ENCODE measurements at places on chromosomes 16 and 17.

GRCh38 chr17:44905006-44906000, 6.1 kb upstream of the EFTUD2 start:
- peak; percentile 17 for DNase-seq

GRCh38 chr16:18945233-18945632, 19.0 kb upstream of the SMG1 start:
- DNase-seq = no peak

- DNase-seq = no peak
Measured at GRCh38 chr17:82938486-82938872, 98.7 kb upstream of the ZNF750 start.

DNA sequence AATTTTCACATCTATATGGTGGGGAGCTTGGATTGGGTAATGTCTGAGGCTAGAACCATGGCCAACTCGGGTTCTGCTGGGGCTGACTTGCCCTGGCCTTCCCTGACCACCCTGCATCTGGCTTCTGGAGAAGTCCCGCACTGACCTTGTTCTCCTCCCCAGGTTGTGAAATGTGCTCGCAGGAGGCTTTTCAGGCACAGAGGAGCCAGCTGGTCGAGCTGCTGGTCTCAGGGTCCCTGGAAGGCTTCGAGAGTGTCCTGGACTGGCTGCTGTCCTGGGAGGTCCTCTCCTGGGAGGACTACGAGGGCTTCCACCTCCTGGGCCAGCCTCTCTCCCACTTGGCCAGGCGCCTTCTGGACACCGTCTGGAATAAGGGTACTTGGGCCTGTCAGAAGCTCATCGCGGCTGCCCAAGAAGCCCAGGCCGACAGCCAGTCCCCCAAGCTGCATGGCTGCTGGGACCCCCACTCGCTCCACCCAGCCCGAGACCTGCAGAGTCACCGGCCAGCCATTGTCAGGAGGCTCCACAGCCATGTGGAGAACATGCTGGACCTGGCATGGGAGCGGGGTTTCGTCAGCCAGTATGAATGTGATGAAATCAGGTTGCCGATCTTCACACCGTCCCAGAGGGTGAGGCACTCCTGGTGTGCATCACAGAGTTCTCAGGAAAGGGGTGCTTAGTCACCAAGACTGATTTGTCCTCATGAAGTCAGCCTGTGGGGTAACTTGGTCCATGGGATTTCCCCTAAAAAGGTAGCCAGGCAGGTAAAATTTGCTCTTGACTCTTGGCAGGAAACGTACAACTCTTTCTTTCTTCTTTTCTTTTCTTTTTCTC, 6.1 kb downstream of the NOD2 start:
- DNase-seq = no peak

DNA sequence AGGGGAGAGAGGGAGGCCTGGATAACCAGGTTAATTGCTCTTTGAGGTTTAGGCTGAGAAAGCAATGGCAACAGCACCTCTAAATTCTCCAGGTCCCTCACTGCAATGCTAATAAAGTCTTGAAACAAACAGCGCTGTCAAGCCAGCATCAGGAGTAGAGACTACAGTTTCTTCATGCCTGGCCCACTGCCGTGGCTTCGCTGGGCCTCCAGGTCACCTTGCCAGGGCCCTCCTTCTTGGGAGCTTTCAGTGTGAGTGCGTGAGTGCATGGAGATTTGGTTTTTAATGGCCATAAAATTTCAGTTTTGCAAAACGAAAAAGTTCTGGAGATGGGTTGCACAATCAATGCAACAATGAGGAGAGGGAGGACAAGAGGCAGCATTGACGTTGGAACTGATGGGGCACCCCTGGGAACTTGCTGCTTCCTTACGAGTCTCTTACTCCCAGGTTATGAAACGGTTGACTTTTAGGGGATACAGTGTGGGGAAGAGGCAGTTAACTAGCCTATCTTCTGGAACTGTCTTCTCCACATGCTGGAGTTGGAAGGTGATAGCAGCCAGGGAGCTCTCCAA, 229.4 kb downstream of the XYLT1 start:
- no peak for DNase-seq

- DNase-seq = peak; percentile 96
Measured at GRCh38 chr17:8152112-8152775, at the start of gene PER1. TSS of gene PER1 (minus strand) at chr17:8152404. CDS start at chr17:8150706, 1,698 bp downstream.

GRCh38 chr16:67892899-67893742, at the start of gene PSKH1:
TSS of gene PSKH1 (plus strand) at chr16:67893254. CDS start at chr16:67908750, 15,496 bp downstream.
- DNase-seq = peak; percentile 99

DNA sequence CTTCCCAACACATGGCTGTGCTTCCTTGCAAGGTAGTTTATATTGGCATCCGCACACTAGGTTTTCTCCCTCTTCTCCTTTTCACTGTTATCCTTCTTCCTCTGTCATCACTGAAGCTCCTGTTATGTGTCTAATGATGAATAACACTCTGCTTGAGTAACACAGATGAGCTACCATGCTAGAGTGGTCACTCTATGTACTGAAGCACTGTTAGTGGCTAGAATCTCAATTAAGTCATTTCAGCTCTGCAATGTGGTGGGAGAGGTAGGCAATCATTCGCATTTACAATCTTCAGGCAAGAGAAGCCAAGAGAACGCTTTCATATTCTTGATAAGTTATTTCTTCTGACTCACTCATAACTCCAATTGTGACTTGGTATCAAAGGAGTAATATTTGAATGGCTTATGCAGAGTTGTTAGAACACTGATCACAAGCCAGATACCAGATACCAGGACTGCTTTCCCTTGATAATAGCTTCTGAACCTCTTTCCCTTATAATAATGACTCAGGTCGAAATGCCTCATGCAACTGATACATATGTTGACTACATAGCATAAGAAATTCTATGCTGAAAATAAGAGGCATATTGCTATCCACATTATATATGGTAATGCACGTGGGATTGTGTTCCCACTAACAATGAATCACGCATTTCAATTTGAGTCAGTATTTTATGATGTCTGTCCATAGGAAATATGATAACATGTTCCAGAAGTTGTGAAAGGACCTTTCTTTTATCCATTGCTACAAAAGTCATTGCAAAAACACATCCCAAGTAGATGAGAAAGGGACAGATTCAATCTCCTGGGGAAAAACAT, 158.0 kb upstream of the HS3ST3A1 start:
- no peak for DNase-seq

GRCh38 chr16:58440131-58440530, 47.9 kb downstream of the GINS3 start:
- no peak for DNase-seq

GRCh38 chr16:31427441-31428278, 500 bp downstream of the COX6A2 start:
- peak; percentile 55 for DNase-seq

DNA sequence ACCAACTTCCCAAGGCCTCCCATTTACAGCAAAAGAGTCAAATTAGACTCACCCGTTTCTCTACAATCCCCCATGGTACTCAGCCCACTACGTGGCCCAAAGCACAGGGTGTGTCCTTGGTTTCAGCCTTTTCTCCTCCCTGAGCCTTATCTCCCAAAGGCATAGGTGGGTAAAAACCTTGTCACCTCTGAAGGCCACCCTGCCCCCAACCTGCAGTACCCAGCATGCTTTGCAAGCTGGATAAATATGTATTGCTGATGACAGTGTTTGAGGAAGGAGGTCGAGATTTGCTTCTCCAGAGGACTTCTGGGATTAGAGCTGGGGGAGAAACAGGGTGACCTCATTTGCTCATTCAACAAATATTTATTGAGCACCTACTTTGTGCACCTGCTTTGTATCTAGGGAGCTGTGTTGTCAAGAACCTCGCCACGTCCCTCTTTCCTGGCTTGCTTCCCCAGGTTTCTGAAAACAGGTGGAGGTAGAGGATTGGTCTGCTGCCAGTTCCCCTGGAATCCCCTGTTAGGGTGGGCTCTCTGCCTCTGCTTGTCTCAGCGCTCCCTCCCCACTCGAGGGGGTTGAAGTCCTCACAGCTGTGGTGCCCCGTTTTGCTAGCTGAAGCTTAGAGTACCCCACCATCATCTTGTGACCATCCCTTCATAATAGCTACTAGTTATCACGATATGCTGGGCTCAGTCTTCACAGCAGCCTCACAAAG, 3.0 kb downstream of the LASP1 start:
- DNase-seq = no peak

DNA sequence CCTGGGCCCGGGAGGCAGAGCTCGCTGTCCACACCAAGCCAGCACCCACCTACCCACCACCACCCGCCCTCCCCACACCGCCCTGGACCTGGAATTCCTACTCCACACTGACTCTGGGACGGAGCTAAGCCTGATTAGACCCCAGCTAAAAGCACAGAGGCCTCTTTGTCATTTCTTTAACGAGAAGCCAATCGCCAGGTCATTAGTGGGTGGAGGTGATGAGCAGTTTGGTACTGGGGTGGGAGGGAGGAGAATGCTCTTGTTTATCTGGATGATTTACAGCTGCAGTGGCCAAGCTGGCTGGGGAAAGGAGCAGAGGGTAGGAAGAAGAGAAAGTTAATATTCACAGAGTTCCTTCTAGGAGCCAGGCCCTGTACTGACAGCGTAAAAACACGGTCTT, 6.0 kb upstream of the BHLHA9 start:
- no peak for DNase-seq

GRCh38 chr17:10620823-10621222, 36.3 kb downstream of the MYH3 start:
- no peak for DNase-seq

GRCh38 chr16:50310308-50311133, 44.2 kb downstream of the ADCY7 start:
- DNase-seq = no peak

DNA sequence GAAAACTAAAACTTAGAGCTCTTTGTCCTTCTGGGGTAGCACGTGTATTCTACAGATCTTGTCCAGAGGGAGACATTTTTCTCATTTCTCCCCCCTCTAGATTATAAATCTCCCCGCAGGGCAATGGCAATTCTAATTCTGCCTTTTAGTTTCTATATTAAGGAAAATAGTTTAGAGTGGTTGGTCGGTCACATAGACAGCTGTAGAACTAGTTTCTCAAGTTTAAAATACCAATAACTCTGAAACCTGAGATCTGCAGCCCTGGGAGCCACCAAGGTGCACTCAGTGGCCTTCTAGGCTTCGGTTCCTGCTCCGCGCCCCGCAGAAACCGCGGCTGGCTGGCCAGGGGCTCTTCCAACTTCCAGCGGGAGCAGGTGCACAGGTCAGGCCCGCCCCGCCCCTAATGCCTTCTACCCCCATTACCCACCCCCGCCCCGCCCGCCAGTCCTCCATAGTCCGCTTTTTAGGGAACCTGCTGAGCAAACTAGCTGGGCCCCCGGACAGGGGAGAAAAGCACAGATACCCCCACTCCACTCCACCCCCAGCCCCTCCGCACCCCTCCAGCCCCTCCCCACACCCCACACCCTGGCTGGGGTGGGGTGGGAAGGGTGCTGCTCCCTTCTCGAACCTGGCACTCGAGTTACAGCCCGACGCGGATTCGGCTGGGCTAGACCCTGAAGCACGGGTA, 431 bp downstream of the SLFN11 start:
- DNase-seq = no peak

- peak; percentile 71 for DNase-seq
Measured at GRCh38 chr16:87062569-87063442, 254.4 kb downstream of the C16orf95 start.

GRCh38 chr16:64627781-64628180, 494.1 kb downstream of the CDH11 start:
- DNase-seq = peak; percentile 34

DNA sequence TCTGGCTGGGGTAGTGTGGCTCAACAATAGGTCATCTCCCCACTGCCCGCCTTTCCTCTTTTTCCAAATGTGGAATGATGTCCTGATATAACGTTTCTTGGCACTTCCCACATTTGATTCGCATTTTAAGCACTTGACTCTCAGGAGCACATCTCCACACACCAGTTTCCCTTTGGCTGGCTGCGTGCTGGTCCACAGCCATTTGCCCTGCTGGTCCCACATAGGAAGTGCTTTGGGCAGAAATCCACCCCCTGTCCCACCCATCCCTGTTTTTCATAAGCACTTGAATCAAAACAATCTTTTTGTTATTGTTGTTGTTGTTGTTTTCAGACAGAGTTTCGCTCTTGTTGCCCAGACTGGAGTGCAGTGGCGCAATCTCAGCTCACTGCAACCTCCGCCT, 24.0 kb upstream of the TNFRSF13B start:
- no peak for DNase-seq

DNA sequence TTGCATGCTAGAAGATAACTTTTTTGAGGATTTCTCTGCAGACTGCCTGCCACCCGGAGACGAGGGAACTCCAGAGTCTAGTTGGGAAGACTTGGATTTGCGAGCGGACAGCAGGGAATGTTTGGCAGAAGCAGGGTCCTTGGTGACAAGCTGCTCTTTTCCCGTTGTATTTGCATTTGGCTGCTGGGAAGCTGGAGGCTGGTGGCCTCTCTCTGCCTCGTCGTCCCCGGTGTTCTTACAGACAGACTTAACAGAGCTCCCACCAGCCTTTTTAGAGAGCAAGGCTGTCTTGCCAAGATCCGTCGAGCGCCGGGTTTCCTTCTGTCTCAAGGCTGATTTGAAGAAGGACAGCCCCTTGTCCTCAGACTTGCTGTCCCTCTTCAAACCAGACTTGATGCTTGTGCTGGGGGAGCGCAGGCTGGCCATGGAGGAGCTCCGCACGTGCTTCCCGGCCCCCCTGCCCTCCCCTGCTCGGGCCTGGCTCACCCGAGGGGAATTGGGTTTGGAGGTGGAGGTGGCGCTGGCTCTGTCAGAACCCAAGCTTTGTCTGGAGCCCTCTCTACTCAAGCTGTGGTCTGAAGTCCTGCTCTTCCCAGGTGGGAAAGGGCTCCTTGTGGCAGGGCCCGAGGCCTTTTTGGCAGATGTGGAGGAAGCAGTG, 81.0 kb downstream of the USP31 start:
- DNase-seq = no peak

- DNase-seq = no peak
Measured at GRCh38 chr16:89822188-89823086, 5.8 kb upstream of the SPIRE2 start.

- no peak for DNase-seq
Measured at GRCh38 chr16:4085405-4085970, 30.8 kb downstream of the ADCY9 start.

DNA sequence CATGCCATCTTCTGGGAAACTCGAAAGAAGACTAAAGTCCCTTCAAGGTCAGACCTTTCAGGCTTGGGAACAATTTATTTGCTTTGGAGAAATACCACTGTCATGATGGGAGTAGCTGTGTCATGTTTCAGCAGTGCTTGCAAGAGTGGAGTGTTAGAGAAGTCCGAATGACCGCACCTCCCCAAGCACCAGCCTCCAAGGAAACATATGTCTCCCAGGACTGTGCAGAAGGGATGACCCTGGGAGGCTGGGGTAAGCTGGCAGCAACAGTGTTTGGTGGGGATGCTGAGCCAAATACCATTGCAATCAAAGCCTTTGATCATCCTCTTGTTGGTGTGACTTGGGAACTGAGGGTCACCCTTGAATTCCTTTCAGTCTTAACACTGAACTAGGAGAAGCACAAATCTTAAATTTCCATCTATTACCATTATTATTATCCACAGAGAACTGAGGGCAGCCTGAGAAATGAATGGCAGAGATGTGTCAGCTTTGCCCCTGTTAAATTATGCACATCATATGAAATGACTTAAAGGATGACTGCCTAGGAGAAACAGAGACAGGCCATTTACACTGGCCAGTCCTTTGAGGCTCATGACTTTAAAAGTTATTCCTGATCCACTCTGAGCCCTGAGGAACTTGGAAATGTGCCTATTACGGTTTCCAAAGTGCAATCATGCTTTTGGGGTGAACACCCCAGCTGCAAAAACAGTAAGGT, 244.9 kb downstream of the CA10 start:
- DNase-seq = no peak
